ENCODE measurements at places on chromosomes 1 and 21.

- no peak for DNase-seq
These were observed 2.2 kb upstream of the EPHA2 start for GRCh38 chr1:16158025-16158424.

GRCh38 chr1:37438869-37439343, 35.5 kb upstream of the ZC3H12A start:
- no peak for DNase-seq

DNA sequence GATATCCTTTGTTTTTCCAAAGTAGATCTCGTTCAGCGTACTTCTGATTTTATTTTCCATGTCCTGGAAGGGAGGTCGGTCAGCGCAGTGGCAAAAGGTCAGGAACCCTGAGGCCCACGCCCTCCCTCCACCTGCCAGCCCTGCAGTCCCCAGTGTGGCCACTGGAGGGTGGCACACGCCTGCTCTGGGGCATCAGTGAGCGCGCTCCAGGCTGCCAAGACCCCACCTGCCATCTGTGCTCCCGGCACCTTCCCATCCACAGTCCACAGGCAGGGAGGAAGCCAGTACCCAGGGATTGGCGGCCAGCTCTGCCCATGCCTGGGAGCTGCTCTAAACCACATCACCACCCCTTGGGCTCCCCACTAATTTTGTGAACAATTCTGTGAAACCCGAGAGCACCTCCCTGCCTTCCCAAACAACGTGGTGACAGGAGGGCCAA, 32.3 kb downstream of the SLC66A1 start:
- peak; percentile 54 for DNase-seq

- no peak for DNase-seq
These were observed 37.7 kb downstream of the NKAIN1 start for GRCh38 chr1:31201931-31202360.

DNA sequence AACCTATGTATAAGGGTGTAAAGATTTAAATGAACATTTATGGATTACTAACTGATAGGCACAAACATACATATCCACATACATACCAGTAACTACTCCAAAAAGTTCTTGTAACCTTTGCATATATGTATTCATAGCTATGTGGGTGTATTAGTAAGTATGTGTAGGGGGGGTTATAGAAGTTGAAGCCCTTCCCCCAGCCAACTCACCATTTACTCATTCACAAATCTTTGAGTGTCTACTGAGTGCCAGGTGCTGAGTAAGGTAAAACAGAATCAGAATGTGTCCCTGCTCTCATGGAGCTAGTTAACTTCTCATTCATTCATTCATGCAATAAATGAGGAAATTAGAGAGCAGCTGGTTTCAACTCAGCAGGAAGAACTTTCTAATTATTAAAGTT, 1.3 kb downstream of the C1orf146 start:
- no peak for DNase-seq

- DNase-seq, result no peak
These were observed 274.5 kb downstream of the VAV3 start for GRCh38 chr1:107690491-107690890.

DNA sequence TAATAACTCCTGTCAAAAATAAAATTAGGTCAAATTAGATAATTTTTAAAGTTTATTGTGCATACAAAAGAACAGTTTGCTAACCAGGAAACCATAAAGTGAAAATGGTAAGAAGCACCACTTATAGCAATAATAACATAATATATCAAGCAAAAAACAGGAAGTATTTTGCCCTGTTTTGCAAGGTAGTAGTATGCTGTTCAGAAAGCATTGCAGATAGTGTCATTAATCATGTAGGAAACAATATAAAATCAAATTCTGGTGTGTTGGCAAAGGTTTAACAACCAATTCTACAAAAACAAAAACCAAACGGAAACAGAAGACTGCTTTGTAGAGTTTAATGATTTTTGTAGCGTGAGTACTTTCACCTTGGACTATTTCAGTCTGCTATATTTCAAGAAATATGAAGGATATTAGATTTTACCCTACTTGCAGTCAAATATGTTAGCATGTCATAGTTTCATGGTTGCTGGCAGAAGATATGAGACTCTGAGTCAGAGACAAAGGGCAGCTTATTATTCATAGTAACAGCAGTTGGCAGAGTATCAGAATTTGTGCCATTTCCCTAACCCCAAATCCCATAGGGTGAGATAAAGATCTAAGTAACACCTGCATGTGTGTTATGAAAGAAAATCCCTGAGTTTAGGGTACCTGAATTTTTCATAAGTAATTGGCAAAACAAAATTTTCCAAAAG, 729.0 kb upstream of the BRINP3 start:
- no peak for DNase-seq

DNA sequence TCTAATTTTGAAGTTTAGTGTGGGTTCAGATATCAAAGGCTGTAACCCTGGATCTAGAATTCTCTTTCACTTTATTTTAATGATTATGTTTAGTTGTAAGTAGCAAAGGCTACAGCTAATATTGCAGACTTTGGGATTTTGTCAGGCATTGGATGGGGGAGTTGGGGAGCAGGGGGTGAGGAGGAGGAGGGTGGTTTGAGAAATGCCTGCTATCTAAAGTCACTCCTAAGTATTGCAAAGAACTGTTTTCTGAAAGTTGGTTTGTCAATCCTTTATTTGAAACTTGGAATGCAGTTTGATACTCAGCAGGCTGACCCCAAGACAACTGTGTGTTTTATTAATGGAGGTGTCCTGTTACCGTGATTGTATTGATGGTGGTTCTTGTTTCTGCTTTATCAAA, 1.2 kb downstream of the NTPCR start:
- DNase-seq, result no peak

DNA sequence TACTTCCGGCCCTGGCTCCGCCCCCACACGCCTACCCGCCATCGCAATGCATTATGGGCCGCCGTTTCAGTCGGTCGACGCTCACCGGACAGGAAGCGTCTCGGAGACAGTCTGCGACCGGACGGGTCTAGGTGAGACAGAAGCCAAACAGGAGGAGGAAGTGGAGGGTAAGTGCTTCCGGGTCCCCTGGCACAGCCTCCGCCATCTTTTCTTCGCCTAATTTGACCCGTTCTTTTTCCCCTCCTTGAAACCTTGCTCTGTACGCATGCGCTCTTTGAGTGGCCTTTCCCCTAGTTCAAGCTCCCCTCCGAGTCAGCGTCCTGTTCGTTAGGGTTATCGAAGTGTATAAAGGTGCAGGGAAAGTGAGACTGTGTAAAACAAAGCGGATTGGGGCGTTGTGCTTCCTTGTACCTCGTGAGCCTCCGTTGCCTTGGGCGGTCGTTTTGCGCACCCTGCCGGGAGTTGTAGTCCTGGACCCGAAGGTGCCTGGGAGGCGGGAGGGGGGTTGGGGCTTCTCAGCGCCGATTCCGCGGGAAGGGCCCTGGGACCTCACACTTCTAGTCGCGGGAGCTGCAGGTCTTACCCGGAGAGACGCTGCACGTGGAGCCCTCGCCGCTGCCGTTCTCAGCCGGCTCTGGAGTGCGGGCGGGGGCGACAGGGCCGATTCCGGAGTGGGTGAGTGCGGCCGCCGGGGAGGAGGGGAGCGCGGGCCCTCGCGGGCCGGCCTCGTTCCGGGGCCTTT, at the start of the genes ATP5PF and GABPA:
TSS of gene ATP5PF (minus strand) at position 1 of the 742 bp plus-strand sequence. CDS start 5,110 bp downstream, outside the sequence.
TSS of gene GABPA (plus strand) at position 69 of the 742 bp plus-strand sequence. CDS start 6,627 bp downstream, outside the sequence.
- peak; percentile 98 for DNase-seq

GRCh38 chr1:221228594-221228993, 349.4 kb downstream of the HLX start:
- DNase-seq, result no peak

DNA sequence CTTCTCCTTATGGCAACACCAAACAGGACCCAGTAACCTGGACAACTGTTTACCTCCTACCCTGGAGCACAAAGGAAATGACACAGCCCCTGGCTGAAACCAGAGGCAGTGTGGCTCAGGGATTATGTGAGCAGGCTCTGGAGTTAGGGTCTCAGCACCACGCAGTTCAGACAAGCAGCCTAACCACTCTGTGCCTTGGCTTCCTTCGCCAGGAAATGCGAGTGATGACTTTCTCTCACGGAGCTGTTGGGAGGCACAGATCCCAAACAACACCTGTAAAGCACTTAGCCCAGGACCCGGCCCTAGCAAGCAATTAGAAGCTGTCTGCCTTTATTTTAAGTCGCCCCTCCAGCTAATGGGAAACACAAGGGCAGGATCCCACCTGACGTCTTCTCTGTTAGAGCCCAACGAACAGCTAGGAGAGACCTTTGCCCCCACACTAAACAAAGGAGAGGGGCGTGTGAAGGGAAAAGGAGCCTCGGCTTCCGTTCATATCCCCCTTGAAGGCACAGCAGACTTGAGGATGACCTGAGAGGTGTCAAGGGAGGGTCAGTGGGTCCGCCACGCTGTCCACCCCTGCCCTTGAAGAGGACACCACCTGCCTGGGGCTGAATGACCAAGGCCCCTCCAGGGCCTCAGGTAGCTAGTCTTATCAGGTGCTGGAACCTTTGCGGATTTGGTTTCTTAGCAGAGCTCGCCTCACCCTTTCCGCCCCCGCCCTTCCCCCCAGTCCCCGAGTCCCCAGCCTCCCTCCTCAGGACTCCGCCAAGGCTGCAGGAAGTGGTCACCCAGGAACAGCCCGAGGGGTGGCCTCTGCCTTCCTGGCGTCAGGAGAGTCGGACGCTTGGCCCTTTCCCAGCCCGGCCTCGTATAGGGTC, 860 bp downstream of the TMEM63A start:
- DNase-seq, result peak; percentile 72

- DNase-seq, result no peak
These were observed 255.7 kb upstream of the JUN start for GRCh38 chr1:59039551-59039950.

DNA sequence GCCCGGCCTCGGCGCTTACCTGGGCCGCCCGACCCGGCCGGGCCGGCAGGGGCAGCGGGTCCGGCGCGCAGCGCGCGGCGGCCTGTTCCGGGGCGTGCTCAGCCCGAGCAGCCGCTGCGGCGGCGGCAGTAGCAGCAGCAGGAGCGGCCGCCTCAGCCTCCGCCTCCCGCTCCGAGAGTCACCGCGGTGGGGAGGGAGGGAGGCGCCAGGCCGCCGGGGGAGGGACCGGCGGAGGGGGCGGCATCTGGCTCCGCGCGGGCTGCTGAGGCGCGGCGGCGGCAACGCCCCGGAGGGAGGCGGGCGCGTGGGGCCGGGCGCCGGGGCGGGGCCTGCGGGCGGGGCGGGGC, at the start of gene CTNNBIP1:
TSS of gene CTNNBIP1 (minus strand) at position 194 of the 347 bp plus-strand sequence. CDS start 38,205 bp downstream, outside the sequence.
- no peak for DNase-seq

GRCh38 chr1:114208714-114209113, 55.0 kb upstream of the SYT6 start:
- DNase-seq, result no peak

GRCh38 chr1:214557952-214558735, 6.7 kb upstream of the PTPN14 start:
- no peak for DNase-seq

GRCh38 chr1:160309185-160309557, 24.2 kb upstream of the PEX19 start:
- no peak for DNase-seq

DNA sequence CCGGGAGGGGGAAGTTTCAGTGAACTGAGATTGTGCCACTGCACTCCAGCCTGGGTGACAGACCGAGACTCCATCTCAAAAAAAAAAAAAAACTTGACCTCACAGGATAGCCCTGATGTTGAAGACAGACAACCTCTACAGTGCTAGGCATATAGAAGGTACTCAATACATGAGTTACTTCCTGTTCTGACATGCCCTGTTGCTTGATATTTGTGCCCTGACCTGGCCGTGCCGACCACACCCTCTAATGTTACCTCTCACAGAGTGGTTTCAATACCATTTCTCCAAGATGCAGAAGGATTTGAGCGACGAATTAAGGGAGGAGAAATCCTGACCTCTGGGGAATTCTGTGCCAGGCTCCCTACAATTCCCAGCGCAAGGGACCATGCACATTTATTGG, 5.2 kb downstream of the PTAFR start:
- no peak for DNase-seq

DNA sequence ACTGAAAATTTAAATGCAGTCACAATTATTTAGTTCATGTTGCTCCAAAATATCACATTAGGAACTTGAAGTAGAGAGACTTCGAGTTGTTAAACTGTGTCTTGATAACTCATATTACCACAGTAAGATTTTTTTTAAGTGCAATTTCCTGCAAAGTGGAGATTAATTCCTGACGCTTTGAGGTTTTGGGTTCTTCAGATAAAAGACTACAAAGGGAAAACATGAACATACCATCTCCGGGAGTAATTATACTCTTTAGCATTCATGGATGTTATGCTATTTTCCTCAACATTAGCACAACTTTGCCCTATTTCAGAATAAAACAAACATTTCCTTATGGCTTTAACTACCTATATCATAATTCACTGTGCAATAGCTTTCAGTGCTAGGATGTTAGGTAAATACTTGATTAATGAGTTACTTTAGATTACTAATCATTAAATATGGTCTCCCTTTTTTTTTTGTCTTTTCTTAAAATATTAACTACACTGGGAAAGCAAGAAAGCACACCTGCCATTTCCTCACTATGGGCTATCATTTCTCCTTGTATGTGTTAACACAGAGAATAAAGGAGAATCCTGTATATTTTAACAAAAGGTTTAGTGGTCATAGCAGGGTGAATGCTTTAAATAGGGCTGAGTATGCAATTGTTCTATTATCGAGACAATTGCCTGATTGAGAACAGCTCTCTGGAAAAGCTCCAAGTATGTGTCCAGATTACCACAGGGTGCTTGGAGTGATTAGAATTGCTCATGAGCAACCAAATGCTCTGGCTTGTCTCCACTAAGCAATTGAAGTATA, 252.5 kb upstream of the C1orf105 start:
- peak; percentile 20 for DNase-seq

- DNase-seq, result no peak
These were observed 53.2 kb upstream of the MRPS6 start for GRCh38 chr21:34020005-34020847.

DNA sequence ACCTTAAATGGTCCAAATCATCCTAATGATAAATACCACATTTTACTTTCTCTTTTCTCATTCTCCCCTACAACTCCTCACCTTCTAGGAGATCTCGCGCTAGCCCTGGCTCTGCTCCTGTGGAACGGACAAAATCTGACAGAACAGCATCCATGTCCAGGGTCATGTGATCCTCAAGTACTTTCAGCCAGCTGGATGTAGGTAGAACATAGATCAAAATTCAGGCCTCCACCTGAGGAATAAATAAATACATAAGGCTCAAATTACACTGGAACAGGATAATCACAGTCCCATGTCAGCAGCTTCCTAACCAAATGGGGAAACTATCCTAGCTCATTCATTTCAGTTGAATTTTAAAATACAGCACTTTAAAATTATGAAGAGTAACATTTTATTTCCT, 33.2 kb downstream of the OTUD7B start:
- DNase-seq, result no peak

GRCh38 chr1:36836196-36836883, 198.0 kb downstream of the GRIK3 start:
- DNase-seq, result no peak

- DNase-seq, result peak; percentile 37
These were observed 17.9 kb upstream of the PWP2 start for GRCh38 chr21:44089001-44089911.

- no peak for DNase-seq
These were observed 84.9 kb downstream of the VWA5B1 start for GRCh38 chr1:20375563-20375962.

- DNase-seq, result no peak
These were observed 3.1 kb downstream of the LMNA start for GRCh38 chr1:156117414-156118176.

GRCh38 chr1:228008391-228009115, 1.8 kb downstream of the WNT3A start:
- DNase-seq, result no peak

All from body of pancreas (tissue), 4 donors.